Activated CD8-positive, alpha-beta memory T cell treated with anti-CD3 and anti-CD28 coated beads, Interleukin-2, amount 50 U/mL, for 48 hours (primary cell): ENCODE measurements at places on chromosomes 11 and 22.
A peak's percentile ranks its signal among the peaks of the same experiment; 100 is the strongest.

- DNase-seq, result no peak
Observed at GRCh38 chr11:1531449-1532013, 40.5 kb downstream of the DUSP8 start.

- no peak for DNase-seq
Observed at GRCh38 chr11:27458182-27458581, 14.4 kb downstream of the LGR4 start.

DNA sequence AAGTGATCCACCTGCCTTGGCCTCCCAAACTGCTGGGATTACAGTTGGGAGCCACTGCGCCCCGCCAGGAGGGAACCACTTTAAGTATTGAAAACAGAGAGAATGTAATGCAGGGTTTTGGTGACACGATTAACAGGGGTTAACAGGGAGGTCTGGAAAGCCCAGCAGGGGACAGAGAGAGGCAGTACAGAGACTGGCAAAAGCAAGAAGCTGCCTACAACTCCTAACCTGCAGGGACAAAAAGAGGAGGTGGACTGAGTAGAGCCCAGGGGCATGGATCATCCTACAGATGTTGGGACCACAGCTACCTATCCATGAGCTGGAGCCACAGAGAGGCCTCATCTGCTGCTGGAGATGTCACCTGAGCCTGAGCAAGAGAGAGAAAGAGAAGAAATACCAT lies 1.7 kb upstream of the SPINDOC start:
- no peak for DNase-seq

GRCh38 chr11:73177778-73178539 lies 35.8 kb upstream of the FCHSD2 start:
- peak; percentile 82 for DNase-seq

DNA sequence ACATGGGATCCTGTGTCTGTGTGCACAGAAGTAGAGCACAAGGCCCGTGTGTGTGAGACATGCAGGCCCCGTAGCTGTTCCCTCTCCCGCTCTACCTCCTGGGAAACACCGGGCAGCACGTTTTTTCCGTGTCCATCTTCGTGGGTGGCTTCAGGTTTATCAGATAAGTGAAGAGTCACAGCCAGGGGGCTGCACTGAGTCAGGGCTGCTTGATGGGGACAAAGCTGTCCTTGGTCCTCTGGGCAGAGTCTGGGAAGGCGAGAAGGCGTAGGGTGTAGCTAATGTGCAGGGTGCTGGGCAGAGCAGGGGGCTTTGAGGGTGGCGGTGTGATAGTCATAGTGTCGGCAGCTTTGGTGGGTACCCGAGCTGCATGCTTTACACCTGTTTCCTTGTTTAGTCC lies 23.7 kb downstream of the INCENP start:
- DNase-seq, result peak; percentile 39

DNA sequence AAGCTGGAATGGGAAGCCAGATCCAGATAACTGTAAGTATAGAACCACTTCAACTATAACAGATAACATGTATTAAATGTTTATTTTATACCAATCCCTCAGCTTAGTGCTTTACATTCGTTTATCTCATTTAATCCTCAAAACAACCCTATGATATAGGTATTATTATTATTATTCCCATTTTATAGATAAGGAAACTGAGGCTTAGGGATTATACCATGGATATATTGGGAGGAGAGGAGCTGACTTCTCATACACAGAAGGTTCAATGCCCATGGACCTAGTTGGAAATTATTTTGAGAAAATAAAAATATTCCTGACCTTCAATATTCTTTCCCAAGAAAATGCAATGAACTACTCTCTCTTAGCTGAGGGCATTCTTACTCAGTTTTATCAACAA lies 140.4 kb upstream of the C11orf58 start:
- DNase-seq, result no peak

DNA sequence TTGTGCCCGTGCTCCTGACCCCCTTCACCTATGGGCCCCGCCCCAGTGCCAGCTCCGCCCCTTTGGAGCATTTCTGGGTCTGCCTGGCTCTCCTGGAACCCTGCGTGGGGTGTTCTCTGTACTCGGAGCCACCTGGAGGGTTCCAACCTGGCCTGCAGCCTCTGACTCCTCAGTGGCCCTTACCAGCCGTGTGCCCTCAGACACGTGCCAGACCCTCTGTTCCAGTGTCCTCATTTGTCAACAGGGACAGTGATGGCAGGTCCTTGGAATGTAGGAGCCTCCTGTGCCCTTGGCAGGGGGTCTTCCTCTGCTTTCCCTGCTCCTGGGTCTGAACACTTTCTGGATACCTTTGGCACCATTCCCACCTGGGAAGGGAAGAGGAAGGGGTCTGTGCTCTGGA lies 96.4 kb downstream of the CACNA1I start:
- no peak for DNase-seq

- DNase-seq, result no peak
Observed at GRCh38 chr11:45176996-45177395, 30.6 kb downstream of the PRDM11 start.

DNA sequence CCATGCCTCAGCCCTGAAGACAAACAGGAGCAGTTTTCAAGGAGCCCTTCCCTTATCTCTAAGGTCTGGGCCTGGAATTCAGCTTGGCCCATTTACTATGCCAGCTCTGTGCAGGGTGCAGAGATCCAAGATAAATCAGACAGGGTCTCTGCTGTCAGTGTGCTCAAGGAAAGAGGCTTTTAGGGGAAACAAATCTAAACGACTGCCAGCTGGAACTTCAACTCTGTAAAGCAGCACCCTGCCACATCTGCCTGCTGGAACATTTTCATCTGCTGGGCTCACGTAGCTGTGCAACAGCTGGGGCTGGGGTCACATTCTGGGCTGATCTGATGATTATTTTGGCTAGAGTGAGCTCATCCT lies 19.8 kb upstream of the EHF start:
- DNase-seq, result no peak
